ENCODE measurements at places on chromosomes 6 and 20.
A peak's percentile ranks its signal among the peaks of the same experiment; 100 is the strongest.

- DNase-seq: no peak
Observed at GRCh38 chr6:26278536-26278935, 86.5 kb upstream of the BTN3A2 start.

DNA sequence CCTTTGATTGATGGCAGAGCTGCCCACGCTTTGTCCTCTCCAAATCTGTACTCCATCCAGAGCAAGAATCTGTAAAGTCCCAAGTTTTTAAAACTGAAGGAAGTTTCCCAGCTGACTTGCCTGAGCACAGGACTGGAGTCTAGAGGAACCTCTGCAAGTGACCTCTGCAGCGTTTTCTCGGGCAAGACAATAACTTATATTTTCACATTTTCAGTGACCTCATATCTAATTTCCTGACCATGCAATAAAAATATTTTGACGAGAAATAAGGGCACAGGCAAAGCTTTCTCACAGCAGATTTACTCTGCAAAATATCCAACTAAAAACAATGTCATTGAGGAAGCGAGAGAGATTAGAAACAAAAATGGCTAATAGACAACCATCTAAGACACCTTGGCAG is 185.5 kb upstream of the SNX9 start:
- DNase-seq: no peak

GRCh38 chr6:111537528-111537920 is 54.5 kb upstream of the REV3L start:
- no peak for DNase-seq

DNA sequence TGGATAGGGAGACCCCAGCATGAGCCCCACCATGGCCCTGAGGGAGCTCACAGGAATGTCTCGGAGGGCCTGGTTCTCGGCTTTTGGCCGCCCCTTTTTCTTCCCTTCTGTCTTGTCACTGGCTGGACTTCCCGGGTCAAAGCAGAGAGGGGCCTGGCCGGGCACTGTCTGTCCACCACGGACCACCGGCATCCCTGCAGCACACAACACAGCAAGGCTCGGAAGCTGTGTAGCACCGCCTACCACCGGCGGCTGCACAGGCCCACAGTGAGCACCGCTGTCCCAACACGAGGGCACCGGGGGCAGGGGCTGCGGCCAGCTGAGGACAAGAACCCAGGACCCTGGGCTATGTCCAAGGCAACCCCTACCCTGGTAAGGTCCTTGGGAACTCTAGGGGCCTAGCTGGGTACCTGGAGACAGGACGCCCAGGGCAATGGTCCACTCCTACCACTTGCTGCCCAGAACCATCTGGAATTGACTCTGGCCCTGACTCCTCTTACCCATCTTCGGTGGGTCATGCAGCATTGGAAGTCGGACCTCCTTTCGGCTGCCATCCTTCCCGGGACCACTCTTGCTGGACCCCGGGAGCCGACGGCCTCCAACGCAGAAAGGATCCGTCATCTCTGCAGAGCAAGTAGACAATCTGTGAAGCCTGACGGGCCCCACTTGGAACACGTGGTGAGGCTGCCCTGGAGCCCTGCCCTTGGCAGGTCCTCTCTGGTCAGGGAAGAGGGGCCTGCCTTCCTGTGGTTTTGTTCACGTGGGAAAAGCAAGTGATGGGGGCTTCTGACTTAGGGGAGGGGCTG is 2.2 kb downstream of the ZNF512B start:
- no peak for DNase-seq

DNA sequence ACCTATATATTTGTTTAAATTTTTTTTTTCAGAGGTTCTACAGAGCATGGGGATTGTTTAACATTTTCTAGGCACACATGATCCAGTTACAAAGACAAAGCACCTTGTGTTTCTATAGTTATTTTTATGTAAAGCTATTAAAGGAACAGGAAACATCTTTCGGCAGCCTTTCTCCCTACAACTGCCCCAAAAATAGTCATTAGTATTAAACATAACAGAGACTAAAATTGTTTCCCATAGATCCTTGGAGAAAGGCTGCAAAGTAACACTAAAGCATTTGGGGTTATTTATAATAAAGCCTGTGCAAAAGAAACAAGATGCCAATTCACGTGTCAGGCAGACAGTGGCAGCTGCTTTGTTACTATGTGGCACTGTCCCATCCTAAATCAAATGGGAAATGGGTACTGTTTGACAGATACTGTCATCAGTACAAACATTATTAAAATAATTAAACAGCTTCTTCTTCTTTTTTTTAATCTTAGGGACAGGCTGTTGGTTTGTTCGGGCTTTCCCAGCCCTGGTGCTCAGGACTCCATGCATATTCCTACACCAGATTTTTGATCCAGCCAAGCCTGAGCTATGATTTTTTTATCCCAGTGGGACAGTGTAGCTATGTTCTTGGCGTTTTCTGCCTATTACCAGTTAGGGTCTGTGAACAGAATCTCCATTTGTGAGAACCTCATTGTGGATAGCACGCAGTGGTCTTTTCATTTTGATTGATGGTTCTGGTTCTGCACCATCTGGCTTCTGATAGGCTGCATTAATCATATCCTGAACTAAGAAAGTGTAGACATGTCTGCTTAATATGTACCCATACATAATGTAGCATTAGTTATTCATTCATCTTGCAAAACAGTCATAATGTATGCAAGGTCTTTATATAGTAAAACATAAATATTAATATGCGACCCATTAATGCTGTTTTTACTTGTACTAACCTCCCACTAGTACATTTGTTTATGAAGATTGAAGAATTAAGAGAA is 460.4 kb upstream of the SOX4 start:
- no peak for DNase-seq

DNA sequence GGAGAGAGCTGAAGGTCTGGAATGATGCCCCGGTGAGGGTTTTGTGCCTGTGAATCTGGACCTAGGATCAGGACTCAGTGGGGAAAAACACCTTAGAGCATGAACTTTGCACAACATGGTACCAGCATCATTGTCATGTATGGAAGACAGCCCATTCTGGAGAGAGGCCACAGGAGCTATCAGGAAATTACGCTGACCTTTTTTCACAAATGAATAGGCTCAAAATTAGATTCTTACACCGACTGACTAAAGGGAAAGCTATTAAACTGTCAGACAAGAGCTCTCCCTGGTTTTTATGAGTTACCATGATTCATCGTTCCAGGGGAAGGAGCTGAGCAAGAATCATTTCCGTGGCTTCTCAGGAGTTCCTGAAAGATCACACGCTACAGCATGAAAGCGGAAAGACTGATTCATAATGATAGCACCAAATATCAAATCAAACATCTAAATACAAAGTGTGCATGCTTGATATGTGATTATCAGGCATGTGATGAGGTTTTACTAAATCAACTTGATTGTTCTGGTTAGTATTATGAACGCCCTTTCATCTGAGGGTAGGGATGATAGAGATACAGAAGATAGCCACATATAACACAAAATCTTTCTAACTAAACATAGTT is 224.9 kb upstream of the SMLR1 start:
- no peak for DNase-seq

DNA sequence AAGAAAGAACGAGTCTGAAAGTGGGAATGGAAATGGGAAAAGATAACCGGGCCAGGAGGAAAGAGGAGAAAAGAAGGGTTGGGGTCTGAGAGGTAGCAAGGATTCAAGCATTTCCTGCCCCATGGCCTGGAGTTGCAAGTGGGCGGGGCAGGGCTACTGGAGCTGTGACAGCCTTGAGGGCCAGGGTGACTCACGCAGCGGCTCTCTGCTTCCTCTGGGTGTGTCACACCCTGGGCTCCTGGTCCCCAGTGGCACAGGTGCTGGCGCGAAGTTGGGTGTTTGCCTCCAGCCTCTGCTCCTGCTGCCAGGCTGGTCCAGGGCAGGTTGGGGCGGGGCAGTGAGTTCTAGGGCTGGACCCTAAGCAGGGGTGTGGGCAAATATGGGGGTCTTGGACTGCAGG is 3.3 kb upstream of the ULBP3 start:
- no peak for DNase-seq

DNA sequence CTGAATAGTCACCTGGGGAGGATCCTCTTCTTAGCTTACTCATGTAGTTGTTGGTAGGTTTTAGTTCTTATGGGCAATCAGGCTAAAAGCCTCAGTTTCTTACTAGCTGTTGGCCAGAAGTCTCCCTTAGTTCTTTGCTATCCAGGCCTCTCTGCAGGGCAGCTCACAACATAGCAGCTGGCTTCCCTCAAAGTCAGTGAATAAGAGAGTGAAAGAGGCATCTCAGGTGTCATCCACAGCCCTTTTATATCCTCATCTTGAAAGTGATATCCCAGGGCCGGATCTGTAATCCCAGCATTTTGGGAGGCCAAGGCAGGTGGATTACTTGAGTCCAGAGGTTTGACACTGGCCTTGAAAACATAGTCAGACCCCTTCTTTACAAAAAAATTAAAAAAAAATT is 42.1 kb upstream of the FOXA2 start:
- DNase-seq: no peak

GRCh38 chr6:170516783-170517616 is 36.1 kb downstream of the PSMB1 start:
- DNase-seq: peak; percentile 7

- DNase-seq: peak; percentile 55
Observed at GRCh38 chr6:136226027-136226673, 24.0 kb downstream of the MTFR2 start.

- DNase-seq: no peak
Observed at GRCh38 chr20:45113865-45114264, 1.1 kb downstream of the WFDC5 start.

GRCh38 chr6:1399085-1399780 is 9.9 kb downstream of the FOXF2 start:
- DNase-seq: no peak

- DNase-seq: no peak
Observed at GRCh38 chr6:14573703-14574290, 456.2 kb downstream of the CD83 start.

DNA sequence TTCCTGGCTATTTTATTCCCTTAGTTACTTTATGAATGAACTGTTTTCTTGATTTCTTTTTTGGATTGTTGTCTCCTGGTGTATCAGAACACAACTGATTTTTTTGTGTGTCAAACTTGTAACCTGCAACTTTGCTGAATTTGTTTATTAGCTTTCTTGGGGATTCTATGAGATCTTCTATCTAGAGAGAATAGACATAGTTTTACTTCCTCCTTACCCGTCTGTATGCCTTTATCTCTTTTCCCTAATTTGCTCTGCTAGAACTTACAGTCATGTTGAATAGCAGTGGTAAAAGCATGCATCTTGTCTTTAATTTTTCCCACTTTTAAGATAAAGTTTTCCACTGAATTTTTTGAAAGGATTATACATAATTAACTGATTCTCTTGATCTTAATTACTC is 13.2 kb downstream of the RNF146 start:
- no peak for DNase-seq

- DNase-seq: no peak
Observed at GRCh38 chr20:53739799-53740785, 146.5 kb upstream of the ZNF217 start.

DNA sequence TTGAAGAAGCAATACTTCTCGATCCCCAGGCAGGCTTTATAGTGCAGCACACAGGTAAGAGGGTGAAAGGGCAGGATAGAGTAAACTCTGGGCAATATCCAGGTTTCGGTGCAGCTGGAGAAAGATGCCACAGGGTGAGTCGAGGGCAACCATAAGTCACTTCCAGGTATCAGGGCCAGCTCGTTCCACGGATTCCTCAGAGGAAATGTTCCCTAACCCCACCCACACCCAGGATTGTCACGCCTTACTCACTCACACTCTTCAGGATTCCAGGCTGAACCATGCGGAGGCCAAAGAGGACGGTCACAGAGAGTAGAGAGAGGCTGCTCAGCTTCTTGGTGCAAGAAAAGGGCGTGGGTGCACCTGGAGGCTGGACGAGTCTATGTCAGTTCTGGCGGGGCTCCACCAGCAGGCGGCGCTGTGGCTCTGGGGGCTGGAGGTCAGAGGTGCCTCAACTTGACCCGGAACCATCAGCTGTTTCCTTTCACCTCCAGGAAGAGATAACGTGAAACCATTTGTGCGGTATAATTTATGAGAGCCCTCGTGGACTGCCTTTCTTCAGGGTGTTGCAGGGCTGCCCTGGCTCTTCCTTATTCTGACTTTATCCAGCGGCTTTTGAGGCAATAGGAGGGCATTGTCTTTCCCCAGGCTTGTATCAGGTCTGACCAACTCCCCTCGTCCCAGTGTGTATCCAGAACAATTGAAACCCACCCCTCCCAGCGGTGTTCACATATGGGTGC is 14.5 kb upstream of the WFDC12 start:
- peak; percentile 15 for DNase-seq

GRCh38 chr20:51373713-51374455 is 168.6 kb downstream of the NFATC2 start:
- DNase-seq: no peak

DNA sequence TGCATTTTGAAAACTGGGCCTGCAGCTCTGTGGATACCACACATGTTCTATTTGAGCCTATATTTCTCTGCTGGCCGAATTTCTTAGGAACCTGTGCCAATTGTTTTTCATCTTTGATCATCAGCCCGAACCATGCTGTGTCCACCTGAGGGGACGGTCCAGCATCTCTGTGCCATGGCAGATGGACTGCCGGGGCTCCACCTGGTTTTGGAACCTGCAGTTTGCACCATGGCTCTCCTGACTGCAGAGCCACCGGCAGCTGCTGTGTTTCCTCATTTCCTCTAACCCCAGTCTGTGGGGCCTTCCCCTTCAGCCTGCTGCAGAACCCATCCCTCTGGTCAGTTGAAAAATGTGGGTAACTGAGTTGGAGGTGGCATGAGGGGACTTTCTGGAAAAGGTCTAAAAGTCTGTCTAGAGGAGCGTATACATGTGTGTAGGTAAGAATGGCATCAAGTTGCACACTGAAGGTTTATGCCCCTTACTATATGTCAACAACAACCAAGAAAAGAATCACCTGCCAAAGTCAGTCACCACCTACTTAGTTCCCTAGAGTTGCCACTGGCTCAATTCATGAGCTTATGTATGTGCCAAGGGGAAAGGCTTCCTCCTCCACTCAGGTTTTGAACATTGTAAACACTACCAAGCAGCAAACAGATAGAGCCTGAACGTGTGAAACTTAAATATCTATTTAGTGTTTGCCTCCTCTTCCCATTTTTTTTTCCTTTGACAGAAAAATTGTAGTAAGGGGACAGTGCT is 548.2 kb downstream of the PRKN start:
- no peak for DNase-seq

- no peak for DNase-seq
Observed at GRCh38 chr6:151327101-151327500, 64.3 kb downstream of the ZBTB2 start.

GRCh38 chr6:139364302-139364981 is 10.0 kb downstream of the CITED2 start:
- DNase-seq: no peak

DNA sequence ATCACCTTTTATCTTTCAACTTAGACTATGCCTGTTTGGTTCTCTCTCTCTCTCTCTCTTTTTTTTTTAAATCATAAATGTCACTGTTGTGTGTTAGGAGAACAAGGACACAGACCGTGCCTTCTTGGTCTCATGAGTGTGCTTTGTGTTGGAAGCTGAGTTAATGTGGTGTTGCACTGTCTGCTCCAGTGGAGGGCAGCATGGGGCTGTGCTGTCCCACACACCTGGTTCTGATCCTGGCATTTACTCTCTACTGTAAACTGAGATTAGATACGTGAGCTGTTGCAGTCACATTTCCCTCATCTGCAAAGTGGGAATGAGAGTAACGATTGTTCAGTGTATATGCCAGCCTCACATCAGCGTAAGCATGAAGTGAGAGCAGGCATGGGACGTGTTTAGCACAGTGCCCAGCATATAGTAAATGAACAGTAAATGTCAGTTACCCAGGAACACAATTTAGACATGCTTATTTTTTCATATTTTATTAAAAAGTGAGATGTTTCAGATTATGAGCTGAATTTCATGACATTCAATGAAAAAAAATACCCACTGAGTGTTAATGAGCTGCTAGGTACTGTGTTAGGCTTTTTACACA is 161.1 kb downstream of the FARS2 start:
- DNase-seq: no peak
